ENCODE measurements at places on chromosomes 13 and 19. TPM values are rescaled to one million over a fixed set of nuclear protein-coding genes. Genes with fewer than 3 reads are reported as not detected.

Gene CILP2
- total RNA-seq: 0.86 TPM

Gene SLC27A1
- 3.5 TPM for total RNA-seq

Gene TLE6
- 6.0 TPM for total RNA-seq

Gene ZNF613
- 4.2 TPM for total RNA-seq

Gene F7
- not detected for total RNA-seq

Gene PDE4A
- total RNA-seq: 36.8 TPM

Gene GPR183
- 57.5 TPM for total RNA-seq

Gene FGF9
- total RNA-seq: 0.67 TPM

Gene CPT1C
- total RNA-seq: 1.9 TPM

Gene GPR18
- 12.4 TPM for total RNA-seq

All from activated T-cell treated with anti-CD3 and anti-CD28 coated beads, Interleukin-2, amount 50 U/mL, for 72 hours (primary cell).